SK-N-DZ (cell line): ENCODE measurements at places on chromosomes 7 and 10.
A peak's percentile ranks its signal among the peaks of the same experiment; 100 is the strongest.

DNA sequence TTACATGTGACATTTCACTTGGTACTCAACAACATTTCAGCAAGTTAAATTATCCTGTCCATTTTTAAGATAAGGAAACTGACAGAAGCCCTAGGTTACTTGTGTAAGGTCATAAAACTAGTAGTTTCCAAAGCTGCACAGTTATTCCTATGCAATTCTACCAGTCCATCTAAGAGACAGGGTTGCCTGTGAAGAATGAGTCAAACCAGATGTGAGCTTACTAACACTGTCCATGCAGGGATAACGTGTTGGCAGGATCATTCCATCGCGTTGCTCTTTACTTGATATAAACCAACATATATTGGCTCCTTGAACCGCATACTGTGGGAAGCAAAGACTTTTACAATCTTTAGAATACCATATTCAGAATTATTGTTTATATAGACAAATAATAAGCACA is 280.9 kb upstream of the HGF start:
- peak; percentile 83 for DNase-seq

DNA sequence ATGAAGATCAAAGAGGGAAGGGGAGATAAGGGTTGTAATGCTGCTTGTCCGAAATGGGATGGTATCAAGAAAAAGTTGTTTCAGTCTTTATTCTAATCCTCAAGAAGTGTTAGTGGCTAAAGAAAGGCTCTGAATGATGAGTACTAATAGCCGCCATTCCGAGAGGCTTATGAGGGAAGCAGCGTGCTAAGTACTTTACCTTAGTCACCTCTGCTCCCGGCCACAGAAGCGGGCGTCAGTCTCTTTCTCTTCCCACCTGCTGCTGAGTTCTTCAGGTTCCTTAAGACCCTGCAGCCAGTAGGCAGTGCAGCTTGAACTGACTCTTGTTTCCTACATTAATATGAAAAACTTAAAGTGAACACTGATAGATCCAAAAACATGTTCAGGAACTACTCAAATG is 73.1 kb downstream of the EEPD1 start:
- DNase-seq = no peak

GRCh38 chr10:113061054-113061430 is 111.0 kb downstream of the TCF7L2 start:
- DNase-seq = no peak

DNA sequence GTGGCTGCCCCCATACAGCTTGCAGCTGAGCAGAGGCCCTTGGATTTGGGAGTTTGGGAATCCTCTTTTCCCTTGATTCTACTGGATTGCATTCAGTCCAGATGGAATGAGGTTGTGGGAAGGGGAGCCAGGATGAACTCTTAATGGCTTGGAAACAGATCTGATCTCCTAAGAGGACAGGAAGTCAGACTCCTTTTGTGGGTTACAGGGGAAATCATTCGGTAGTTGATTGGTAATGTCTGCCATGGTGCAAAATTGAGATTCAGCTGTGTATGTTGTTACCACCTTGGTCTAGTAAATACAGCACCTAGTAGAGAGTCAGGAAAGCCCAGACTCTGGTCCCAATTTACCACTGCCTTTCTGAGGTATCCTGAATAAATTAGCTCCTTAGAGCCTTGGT is 144.2 kb upstream of the TNRC18 start:
- DNase-seq = no peak

DNA sequence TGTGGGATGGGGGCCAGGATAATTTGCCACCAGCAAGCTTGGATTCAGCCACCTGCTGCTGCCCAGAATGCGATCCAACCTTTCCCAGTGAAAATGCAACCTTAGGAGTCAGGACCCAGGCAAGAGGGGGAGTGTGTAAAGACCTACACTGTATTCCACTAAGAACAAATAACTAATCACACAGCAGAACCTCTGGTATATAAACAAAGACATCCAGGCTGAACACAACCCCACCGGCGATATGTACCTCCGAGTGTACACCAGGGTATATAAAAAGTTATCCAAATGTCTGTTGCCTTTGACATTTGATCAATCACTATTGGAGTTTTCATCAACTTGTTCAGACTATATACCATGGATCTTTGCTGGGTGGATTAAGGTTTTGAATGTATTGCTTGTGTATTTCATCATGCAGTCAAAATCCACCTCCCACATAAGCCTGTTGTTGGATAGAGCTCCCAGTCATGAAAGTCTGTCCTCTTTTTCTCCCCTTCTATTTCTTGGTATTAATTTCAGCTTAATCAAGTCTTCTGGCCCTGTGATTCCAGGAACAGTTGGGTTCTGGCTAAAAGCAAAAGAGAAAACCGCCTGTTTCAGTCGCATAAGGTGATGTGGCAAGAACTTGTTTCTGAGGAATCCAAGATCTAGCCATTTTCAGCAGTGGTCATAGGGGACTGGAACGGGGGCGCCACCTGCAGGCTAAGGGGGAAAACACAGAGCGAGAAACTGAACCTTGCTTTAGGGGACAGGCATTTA is 290.7 kb downstream of the CCDC3 start:
- DNase-seq = peak; percentile 70

DNA sequence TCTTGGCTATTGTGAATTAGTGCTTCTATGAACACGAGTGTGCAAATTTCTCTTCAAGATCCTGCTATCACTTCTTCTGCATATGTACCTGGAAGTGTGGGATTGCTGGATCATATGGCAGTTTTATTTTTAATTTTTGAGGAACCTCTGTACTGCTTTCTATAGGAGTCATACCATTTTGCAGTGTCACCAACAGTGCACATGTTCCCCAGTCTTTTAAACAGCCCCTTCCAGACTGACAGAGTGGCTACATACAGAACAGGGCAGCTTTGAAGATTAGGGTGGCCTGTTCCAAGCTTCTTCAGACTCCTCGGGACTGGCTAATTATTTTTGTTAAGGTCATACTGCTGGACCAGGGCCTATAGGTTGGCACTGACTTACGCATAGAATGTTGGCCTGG is 82.9 kb downstream of the AUTS2 start:
- no peak for DNase-seq

GRCh38 chr7:19116121-19117090 is 1.0 kb downstream of the TWIST1 start:
- peak; percentile 66 for DNase-seq

GRCh38 chr7:444606-445005 is 75.0 kb downstream of the PDGFA start:
- DNase-seq = no peak

DNA sequence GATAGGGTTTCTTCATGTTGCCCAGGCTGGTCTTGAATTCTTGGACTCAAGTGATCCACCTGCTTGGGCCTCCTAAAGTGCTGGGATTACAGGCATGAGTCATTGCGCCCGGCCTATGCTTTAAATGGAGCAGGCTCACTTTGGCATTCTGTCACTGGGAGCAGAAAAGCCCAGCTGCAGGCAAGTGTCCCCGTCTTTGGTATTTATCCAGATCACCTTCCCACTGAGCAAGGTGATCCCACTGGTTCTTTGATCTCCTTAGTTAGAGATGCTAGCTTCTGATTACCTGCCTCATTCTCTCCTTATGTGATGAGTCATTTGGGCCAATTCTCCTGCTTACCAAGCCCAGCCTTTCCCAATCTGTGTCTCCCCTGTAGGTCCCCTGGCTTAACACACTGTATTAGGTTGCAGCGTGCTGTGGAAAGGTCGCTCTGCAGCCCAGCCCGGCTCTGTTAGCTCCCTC is 39.3 kb downstream of the SPDYE5 start:
- no peak for DNase-seq
